ENCODE measurements at places on chromosomes 5 and 9. TPM values are rescaled to one million over a fixed set of nuclear protein-coding genes. Genes with fewer than 3 reads are reported as not detected.

DNA sequence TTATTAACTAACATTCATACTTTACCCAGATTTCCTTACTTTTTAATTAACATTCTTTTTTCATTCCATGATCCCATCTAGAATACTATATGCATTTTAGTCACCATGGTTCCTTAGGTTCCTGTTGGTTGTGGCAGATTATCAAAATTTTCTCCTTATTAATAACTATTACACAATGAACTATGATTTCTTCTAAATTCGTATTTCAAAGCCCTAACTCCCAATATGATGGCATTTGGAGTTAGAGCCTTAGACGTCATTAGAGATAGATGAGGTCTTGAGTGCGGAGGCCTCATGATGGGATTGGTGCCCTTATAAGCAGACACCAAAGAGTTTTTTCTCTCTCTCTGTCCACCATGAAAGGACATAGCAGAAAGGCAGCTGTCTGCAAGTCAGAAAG is 485.4 kb downstream of the TLR4 start:
- DNase-seq = no peak

DNA sequence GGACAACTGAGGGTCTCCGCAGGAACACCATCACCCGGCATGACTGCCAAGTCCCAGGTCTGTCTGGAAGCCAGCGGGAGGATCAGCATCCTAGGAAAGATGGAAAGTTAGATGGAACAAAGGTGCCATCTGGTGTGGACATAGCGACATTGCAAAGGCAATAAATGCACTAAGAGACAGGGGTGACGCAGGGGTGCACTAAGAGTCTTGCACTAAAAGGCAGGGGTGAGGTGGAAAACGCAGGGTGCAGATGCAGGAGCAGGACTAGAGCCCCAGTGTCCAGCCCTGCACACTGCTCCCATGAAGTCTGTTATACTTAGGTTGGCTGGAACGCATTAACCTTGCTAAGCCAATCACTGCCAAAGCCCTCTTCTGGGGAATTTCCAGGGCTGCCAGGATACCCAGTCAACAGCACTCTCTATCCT is 15.5 kb downstream of the ATOX1 start:
- no peak for DNase-seq

GRCh38 chr5:131416729-131417128 is 152.9 kb downstream of the CDC42SE2 start:
- no peak for DNase-seq

GRCh38 chr5:75566710-75567309 is 44.4 kb upstream of the ANKDD1B start:
- no peak for DNase-seq

The TMEM252 gene
- not detected for total RNA-seq

DNA sequence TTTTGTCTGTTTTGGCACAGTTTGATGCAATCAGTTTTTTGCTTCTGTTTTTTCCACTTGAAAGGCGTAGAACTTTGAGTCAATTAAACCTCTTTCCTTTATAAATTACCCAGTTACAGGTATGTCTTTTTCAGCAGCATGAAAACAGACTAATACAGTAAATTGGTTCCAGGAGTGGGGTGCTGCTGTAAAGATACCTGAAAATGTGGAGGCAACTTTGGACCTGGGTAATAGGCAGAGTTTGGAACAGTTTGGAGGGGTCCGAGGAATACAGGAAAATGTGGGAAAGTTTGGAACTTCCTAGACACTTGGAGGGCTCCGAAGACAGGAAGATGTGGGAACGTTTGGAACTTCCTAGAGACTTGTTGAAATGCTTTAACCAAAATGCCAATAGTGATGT is 2022.2 kb downstream of the MAT2B start:
- no peak for DNase-seq

GRCh38 chr5:58753446-58753845 is 170.6 kb downstream of the RAB3C start:
- no peak for DNase-seq

DNA sequence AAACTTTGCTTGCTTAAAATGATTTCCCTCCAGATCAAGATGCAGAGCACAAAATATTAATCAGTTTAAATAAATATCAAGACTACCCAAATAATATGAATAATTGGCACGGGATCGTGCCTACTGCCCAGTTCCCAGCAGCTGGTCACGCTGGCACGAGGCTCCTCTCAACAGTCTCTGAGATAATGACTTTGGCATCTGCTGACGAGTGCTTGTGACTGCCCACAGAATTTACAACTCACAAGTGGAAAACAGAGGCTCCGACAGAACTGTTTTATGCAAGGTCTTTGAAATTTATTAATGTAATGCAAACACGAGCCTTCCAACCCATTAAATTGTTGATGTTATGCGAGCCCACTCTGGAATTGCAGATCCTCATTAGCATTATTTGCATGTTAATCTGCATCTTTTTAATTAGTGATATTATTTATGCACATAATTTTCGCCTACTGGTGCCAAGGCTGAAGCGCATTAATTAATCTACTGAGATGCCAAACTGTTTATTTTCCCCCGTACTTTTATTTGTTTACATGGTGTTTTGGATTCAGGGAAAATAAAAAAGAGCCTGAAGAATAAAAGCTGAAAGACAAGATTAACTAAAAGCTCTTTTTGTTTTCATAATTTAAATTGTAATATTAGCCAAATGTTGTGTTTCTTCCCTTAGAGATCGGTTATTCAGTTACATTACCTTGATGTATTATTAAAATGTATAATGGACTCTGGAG is 369.3 kb upstream of the IRX1 start:
- no peak for DNase-seq

DNA sequence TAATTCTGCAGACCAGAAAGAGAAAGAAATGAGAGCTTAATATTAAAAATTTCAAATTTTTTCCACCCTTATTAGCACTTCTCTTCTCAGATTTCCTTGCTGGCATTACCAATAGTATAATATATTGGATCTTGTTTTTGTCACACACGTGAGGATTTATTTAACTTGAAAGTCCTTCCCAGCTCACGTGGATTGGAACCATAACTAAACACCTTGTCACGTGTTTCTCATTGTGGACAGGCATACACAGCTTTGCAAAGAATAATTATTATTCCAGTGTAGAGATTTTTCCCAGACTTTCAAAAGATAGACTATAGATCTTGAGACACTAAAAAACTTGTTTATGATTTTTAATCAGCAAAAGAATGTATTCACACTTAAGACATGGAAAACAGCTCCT is 123.8 kb upstream of the LPAR1 start:
- DNase-seq = no peak

DNA sequence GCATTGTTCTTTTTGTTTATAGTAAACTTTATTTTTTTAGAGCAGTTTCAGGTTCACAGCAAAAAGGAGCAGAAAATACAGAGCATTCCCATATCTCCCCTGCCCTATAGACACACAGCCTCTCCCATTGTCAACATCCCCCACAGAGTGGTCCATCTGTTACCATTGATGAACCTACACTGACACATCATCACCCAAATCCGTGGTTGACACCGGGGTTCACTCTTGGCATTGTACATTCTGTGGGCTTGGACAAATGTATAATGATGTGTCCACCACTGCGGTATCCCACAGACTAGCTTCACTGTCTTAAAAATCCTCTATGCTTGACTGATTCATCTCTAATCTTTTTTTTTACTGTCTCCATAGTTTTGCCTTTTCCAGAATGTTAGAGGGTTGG is 120.7 kb upstream of the SPATA31C2 start:
- DNase-seq = no peak

DNA sequence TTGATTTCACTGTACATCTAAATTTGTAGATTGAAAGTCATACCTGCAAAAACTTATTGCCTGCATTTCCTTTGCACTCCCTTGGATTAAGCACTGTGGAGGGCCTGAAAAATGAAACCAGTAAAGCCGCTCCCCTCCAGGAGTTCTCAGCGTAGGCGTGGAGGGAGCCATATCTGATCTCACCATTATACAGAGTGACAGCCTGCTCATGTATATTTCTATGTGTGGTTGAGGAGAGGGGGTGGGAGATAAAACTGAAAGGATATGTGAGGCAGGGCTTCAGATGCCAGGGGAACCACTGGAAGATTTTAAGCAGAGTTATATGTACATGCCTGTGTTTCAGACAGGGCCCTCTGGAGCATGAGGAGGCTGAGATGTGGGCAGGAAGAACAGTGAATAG is 303.0 kb downstream of the MSX2 start:
- no peak for DNase-seq

DNA sequence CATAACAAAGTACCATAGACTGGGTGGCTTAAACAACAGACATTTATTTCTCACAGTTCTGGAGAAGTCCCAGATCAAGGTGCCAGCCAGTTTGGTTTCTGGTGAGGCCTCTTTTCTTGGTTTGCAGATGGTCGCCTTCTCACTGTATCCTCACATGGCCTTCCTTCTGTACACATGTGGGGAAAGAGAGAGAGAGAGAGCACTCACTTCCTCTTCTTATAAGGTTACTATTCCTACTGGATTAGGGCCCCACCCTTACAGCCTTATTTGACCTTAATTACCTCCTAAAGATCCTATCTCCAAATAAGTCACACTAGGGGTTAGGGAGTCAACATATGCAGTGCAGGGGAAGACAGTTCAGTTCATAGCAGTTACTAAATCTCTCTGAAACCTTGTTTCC is 205.6 kb upstream of the GDNF start:
- DNase-seq = no peak

DNA sequence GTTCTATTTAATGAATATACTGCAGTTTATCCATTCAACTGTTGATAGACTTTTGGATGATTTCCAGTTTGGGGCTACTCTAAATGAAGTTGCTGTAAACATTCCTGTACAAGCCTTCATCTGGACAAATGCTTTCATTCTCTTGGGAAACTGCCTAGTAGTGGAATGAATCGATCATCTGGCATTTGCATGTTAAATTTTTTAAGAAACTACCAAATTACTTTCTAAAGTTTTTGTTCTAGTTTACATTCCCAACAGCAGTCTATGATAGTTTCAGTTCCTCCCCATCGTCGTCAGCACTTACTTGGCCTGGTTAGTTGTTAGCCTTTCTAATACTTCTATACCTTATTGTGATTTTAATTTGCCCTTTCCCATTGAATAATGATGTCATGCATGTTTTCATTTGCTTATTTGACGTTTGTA is 306.3 kb downstream of the FER start:
- DNase-seq = no peak

The LCN9 gene
- total RNA-seq = not detected

The OR1Q1 gene
- total RNA-seq = not detected

GRCh38 chr9:31135567-31135966 is 1248.9 kb upstream of the ACO1 start:
- no peak for DNase-seq

GRCh38 chr9:79026316-79026715 is 545.4 kb upstream of the TLE4 start:
- DNase-seq = no peak

- no peak for DNase-seq
Measured at GRCh38 chr5:179698935-179699615, at the start of gene CANX. Gene CANX (plus strand): TSS chr5:179698967. CDS start chr5:179705682, 6,715 bp downstream.

DNA sequence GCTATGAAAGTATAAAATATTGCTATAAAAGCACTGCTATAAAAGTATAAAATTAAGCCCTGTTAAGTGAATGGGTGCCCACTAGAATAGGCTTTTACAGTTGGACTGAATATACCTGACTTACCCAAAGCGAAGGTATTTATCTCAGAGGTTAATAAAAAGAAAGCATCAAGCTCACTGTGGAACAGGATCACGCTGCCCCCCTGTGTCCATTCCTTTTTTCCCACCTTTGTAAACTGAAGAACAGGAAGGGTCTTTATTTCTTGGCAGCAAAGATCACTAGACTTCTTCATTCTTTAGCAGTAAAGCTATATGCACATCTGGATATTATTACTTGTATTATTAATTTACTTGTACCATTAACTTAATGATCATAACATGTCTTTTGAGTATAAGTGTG is 22.1 kb upstream of the PLPP6 start:
- DNase-seq = no peak

DNA sequence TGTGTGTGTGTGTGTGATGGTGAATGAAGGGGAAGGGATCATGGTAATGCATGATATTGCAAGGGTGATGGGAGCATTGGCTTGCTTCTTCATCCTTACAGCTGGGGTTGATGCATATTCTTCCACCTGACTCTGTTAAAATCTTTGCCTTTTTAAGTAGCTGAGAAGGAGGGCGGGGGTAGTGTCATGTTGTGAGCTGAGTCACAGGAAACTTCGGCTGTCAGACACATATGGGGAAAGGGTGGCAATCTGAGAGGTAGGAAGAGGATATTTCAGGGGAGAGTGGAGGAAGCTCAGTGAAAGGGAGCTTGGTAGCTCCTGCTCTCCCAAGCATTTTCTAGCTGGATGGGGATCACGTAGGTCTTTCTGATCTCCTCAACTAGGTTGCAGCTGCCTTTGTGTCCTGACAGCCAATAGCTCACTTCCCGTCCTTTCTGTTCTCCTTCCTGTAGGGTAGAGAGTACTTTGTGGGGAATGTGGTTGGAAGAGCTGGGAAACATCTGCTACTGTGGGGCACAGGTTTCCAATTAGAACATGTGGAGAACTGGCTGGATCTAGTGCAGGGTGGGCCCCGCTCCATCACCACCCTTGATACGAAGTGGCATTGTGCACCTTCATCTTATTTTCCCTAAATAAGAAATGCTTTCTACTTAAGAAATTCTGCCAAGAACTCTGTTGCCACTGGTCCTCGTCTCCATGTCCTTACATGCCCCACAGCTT is 18.1 kb upstream of the CLK4 start:
- no peak for DNase-seq

DNA sequence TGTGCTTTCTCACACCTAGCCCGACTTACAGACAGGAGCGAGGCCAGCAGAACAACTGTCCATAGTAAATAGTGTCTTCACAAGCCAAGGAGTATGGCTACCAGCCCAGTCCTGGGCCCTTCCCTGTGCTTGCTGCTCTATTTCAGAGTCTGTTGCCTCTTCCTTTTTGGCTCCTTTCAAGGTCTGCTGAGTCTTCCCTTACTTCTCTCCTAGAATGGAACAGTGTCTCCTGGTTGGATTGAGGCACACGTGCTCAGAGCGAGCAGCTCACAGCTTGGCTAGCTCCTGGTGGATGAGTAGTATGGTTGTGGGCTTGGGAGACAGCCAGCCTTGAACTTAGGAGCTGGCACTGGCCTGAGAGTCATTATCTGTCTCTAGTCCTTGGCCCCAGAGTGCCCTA is 72.8 kb downstream of the TLE4 start:
- no peak for DNase-seq

GRCh38 chr9:31807574-31808256 is 576.7 kb upstream of the ACO1 start:
- no peak for DNase-seq

DNA sequence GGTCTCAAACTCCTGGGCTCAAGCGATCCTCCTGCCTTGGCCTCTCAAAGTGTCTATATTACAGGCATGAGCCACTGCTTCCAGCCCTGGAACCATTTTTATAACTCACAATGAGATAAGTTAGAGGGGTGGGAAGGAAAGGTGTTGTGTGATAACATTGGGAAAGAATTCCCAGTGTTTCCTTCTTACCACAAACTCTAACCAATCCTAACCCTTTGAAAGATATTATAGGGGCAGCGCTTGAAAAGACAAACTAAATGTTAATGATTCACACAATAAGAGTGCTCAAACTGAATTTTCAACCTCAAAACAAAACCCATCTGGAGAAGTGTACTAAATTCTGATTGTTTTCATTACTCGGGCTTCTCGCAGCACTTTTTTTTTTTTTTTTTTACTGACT is 109.7 kb downstream of the TSSK1B start:
- no peak for DNase-seq

The UNC5A gene
- not detected for total RNA-seq

Measured in aorta (tissue), 5 donors.